Right cardiac atrium (tissue), 5 donors: ENCODE measurements at places on chromosomes 3 and 15. TPM values are rescaled to one million over a fixed set of nuclear protein-coding genes. Genes with fewer than 3 reads are reported as not detected.

Gene PRC1
- total RNA-seq: 8.2 TPM

Gene LMOD3
- 127 TPM for total RNA-seq

DNA sequence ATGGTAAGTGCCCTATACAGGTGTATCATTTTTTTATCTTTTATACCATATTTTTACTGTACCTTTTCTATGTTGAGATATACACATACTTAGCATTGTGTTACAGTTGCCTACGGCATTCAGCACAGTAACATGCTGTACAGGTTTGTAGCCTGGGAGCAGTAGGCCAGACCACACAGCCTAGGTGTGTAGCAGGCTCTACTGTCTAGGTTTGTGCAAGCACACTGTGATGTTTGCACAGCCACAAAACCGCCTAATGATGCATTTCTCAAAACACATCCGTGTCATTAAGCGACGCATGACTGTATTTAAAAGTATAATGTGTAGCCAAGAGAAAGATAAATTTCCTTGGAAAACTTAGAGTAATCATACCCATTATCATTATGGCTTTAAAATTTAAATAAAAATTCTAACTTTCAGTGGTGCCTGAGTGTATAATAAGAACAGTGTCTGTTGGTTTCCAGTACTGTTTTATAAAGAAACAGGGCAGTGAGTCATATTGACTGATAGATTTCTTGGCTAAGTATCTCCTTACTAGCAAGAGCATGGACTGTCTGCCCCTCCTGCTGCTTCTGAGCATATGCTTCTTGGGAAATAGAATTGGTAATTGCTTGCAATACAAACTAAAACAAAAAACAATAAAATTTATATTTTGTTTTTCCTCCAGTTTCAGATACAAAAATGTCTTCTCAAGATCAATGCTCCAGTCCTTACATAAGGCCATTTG is 18.3 kb downstream of the CALML4 start:
- DNase-seq: peak; percentile 65

DNA sequence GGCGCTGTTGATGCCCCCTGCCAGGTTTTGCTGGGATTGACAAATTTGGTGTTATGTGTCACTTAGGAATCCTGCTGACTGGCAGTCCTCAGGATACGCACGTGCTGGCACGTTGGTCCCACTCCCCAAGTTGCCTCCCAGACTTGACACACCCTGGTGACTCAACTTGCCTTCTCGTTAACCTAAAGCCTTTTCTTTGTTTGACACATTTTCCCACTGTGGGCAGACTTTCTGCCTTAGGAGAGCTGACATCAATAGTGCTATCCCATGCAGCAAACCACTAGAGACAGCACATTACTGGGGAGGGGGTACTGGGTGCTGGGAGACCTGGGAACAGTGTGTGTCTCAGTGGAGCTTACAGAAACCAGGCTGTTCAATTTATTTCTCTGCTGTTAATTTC is 104.3 kb downstream of the OXNAD1 start:
- no peak for DNase-seq

- DNase-seq: peak; percentile 68
Observed at GRCh38 chr15:85582131-85583079, 202.0 kb downstream of the AKAP13 start.

Gene CACNA2D2
- total RNA-seq: 41.8 TPM

Gene MDFIC2
- not detected for total RNA-seq

DNA sequence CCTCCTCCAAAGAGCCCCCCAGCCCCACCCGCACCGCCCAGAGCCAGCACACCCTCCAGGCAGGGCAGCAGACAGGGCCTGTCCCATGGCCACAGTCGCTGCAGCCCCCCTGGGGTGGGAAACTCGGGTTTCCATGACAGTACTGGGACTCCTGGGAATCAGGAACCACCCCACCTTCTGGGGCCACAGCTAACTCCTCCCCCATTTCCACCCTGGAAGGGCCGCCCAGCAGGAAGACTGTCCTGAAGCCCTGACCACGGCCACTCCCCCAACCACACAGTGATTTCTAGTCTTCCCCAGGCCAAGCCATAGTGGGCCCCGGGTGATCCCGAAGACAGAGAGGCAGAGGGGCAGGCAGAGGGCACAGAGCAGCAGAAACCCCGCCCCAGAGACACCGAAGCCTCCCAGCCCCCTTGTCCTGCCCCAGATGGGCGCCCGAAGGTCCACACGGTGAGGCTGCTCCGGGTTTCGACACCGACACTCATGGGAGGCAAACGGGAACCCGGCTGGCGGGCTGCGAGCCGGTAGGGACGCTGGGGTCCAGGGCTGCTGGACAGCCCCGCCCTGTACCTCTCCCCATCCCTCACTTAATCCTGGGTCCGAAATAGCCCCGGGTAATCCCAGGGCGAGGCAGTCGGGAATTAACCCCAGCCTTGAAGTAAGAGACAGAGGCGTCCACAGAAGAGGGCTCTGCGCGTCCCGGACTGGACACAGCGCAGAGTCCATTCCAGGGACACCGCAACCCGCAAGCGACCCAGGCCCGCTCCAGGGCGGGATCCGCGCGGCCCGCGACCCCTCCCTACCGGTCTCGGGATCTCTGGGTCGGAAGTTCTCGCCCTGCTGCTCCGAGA is 138.4 kb downstream of the NUP210 start:
- DNase-seq: peak; percentile 79

DNA sequence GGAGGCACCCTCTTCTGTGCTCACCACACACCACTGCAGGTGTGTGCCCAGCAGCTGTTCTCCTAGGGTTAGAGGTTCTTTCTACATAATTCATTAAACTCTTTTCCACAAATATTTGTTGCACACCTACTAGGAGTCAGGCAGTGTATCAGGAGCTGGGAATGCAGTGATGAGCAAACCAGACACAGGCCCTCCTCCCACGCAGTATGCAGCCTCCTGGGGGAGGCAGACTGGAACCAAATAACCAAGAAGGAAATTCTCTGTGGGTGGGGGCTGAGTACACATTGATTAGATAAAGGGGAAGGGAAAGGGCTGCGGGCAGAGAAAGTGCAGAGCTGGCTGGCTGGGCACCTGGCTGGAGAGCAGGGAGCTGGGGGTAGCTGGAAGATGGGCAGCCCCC is 18.5 kb upstream of the C3orf22 start:
- no peak for DNase-seq

Gene BFSP2
- not detected for total RNA-seq

GRCh38 chr3:81958972-81959640 is 197.7 kb upstream of the GBE1 start:
- DNase-seq: no peak

Gene MEIS2
- total RNA-seq: 29.6 TPM

- no peak for DNase-seq
Observed at GRCh38 chr3:35986161-35986560, 346.8 kb downstream of the ARPP21 start.

Gene RNU5B-1
- 16.9 TPM for total RNA-seq

Gene SEMA6D
- 20.7 TPM for total RNA-seq

- no peak for DNase-seq
Observed at GRCh38 chr3:186025161-186025560, 83.7 kb downstream of the ETV5 start.

- DNase-seq: no peak
Observed at GRCh38 chr3:37984051-37984450, 6.5 kb upstream of the VILL start.

- no peak for DNase-seq
Observed at GRCh38 chr3:150286390-150287147, 121.5 kb upstream of the TSC22D2 start.

GRCh38 chr3:188527389-188527788 is 373.4 kb downstream of the LPP start:
- DNase-seq: no peak

GRCh38 chr3:134145183-134145582 is 105.5 kb downstream of the RYK start:
- DNase-seq: no peak

DNA sequence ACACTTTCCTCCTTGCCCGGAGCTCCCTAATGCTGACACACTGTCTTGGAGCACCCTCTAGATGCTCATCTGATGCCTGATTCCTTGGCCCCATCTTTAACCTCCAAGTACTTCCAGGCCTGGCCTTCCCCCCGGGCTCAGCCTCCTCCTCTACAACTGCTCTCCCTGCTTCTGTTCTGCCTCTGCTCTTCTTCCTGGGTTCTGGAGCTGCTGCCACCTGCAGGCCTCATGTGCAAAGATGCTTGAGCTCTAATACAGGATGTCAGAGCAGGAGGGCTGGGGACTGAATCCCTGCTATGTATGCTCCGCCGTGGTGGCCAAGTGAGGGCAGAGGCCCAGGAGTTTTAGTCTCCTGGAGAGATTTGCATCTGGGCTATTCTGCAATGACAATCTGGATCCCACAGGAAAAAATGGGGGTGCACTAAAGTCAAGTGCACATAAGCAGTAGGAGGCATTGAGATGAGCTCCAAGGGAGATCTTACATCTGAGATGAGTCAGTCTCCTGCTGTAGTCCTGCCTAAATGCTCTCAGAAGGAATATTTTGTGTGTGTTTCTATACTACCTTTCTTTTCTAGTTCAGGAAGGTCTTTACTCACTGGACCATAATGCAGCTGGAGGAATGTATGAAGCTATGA is 296.3 kb downstream of the UACA start:
- no peak for DNase-seq

GRCh38 chr3:179716811-179717210 is 64.0 kb downstream of the USP13 start:
- DNase-seq: no peak

- no peak for DNase-seq
Observed at GRCh38 chr3:158642474-158643210, 1.7 kb upstream of the GFM1 start.

DNA sequence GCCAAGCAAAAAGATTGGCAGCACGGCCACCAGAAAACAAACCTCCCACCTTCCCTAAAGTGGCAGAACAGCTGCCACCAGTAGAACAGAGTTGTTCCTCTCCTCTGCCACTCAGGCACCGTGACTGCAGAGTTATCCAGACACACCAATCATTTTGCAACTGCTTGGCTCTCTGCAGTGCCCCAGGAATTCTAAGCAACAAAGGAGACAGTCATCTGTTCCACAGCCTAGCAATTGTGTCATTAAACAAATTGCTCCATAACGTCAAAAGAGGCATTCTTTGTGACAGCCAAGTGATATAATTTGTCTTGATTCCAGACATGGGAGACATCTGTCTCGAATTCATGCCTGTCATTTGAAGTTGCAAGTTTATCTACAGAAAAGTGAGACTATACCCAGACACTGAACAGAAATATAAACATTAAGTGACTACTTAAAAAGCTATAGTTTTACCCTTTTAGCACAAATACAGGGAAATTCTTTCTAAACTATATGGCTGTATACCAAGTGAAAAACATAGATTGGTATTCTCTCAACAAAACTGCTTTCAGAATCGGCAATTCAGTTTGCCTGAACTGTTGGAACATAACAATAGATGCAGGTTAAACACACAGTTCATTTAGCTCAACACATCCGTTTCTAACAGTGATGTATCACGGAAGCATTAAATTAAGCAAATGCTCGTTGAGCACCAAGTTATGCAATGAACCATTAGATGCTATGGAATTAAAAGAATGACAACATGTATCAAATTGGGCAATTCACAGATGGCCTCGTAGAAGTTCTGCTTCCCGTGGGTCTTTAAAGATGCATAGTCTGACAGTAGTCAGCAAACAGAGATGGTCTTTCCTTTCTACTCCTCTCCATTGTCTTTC is 281.3 kb downstream of the FGF12 start:
- DNase-seq: peak; percentile 56

DNA sequence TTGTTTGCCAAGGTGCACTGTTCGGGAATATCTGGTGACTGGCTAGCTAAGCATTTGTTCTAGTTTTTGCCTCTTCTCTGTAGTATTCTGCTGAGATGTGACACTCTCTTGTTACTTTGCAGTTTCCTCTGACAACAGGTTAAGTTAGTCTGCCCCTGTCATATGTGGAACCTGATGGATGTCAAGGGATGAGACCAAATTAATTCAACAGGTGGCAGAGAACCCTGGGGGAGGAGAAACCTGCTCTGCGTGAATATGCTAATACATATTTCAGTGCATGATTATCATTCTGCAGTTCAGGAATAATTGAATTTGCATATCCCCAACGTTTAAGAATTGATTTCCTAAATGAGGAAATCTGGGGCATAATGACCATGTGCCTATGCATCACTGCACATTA is 777.3 kb downstream of the PDCD6IP start:
- DNase-seq: no peak

- DNase-seq: no peak
Observed at GRCh38 chr3:189167027-189167766, 4.6 kb upstream of the TPRG1 start.

DNA sequence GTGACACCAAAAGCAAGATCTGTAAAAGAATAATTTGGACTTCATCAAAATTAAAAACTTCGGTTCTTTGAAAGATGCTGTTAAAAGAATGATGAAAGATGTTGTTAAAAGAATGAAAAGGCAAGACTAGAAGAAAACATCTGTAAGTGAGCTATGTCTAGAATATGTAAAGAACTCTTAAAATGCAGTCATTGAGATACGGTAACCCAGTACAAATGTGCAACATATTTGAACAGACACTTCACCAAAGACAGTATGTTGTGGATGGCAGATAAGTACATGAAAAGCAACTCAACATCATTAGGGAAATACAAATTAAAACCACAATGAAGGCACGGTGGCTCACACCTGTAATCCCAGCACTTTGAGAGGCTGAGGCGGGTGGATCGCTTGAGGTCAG is 139.5 kb downstream of the LRIG1 start:
- no peak for DNase-seq

Gene GABRB3
- total RNA-seq: 27.4 TPM

Gene DLL4
- total RNA-seq: 14.4 TPM

Gene GRM7
- total RNA-seq: not detected

Gene ATP13A4
- total RNA-seq: 0.20 TPM
